ENCODE measurements at places on chromosomes 5 and 9.
A peak's percentile ranks its signal among the peaks of the same experiment; 100 is the strongest.

GRCh38 chr5:98880598-98880997 is 48.2 kb downstream of the CHD1 start:
- peak; percentile 5 for DNase-seq

- no peak for DNase-seq
Observed at GRCh38 chr9:137588311-137588710, 2.0 kb downstream of the ZMYND19 start.

DNA sequence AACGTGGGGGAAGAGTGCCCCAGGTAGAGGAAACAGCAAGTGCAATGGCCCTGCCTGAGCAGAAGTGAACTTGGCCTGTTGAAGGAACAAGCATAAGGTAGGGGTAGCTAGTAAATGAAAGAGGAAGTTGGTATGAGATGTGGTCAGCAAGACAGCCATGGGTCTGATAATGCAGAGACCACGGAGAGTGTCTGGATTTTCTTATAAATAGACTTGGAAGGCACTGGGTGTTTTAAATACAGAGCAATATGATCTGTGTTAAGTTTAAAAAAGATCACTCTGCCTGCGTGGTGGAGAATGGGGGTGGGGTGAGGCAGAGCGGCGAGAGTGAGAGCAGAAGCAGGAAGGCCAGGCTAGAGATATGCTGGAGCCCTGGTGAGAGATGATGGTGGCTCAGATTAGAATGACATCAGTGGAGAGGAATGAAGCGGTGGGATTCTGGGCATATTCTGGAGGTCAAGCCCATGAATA is 4.2 kb downstream of the ADAM19 start:
- DNase-seq: peak; percentile 86

GRCh38 chr9:113524468-113524867 is 60.9 kb downstream of the RGS3 start:
- no peak for DNase-seq

- peak; percentile 73 for DNase-seq
Observed at GRCh38 chr5:431001-431710, 11.8 kb upstream of the EXOC3 start.

GRCh38 chr9:93590609-93591234 is 14.3 kb downstream of the PHF2 start:
- no peak for DNase-seq
